ENCODE measurements at places on chromosomes 3 and 15.

DNA sequence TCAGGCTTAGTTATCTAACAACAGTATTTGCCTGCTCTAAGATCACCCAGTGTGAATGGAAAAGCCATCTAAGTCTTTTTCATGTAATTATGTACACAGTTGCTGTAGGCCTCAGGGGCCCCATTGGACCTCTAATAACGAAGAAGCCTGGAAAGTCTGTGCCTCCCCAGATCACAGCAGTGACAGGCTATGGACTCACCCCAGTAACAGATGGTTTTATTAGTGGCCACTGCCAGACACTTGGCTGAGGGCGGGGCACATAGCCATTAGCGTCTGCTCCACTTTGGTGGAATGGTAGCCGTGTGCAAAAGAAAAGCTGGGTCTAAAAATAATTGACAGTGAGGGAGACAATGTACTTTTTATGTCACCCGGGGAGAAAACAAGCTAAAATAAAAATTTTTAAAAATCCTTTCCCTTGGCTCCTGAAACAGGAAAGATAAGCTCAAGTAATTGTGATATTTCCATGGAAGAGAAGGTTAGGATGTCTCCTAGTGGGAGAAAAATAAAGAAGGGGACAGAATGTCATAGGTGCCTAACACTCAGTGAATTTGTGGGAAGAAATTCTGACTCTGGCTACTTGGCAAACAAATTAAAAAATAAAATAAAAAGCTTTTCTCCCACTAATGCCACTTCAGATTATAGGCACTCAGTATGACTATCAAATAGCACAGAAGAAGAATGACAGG lies 44.3 kb upstream of the ZNF385D start:
- DNase-seq: no peak

- no peak for DNase-seq
Observed at GRCh38 chr3:64496786-64497490, 190.9 kb downstream of the ADAMTS9 start.

DNA sequence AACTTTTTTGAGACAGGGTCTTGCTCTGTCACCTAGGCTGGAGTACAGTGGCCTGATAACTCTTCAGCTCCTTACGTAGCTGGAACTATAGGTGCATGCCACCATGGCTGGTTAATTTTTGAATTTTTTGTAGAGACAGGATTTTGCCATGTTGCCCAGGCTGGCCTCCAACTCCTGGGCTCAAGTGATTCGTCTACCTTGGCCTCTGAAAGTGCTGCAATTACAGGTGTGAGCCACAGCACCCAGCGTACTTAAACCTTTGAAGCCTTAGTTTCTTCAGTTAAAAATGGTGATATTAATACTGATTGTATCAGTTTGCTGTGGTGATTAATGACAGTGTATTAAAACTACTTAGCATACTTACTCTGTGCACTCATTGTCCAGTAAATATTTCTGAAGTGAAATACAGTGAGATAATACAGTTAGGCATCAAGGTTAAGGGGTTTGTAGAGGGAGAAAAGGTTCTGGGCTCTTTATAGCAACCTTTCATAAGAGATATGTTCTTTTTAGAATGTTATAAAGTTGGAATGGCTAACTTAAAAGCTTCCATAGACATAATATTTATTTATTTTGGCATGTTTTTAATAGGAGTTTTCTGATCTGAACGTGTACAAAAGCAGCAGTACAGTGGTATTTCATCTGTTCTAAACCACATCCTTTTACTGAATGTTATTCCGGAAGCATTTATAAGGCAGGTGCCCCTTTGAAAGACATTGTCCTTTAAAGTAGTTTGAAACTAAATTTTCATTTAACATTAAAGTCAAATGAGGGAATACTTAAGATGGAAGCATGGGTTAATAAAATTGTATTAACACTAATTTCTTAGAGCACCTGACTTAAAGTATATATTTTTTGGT lies 23.6 kb downstream of the NCK1 start:
- DNase-seq: no peak

GRCh38 chr3:50153782-50154475 lies 1.2 kb upstream of the SEMA3F start:
- no peak for DNase-seq

- no peak for DNase-seq
Observed at GRCh38 chr3:142965581-142965980, 2.1 kb upstream of the PAQR9 start.

DNA sequence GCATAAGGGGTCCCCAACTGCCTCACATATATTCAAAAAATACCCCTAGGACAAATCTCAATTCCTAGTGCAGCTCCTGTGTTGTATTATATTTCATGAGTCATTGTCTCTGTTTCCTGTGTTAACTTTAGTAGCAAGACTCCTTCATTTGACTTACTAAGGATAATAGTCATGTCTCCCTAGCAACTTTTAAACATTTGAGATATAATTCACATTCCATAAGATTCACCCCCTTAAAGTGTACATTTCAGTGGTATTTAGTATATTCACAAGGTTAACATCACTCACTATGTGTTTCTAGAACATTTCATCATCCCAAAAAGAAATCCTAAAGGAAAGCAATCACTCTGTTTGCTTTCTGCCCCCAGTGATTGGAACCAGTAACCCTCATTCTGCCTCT lies 121.3 kb upstream of the WNT7A start:
- DNase-seq: no peak

DNA sequence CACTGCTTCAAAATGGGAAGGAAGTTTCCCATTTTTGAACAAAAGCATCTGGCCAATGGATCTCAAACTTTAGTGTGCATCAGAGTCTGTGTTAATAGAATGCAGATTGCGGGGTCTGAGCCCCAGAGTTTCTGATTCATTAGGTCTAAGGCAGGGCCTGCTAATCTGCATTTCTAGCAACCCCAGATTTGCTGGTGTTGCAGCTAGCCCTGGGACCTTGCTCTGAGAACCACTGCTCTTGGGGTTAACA lies 30.7 kb upstream of the USP3 start:
- no peak for DNase-seq

DNA sequence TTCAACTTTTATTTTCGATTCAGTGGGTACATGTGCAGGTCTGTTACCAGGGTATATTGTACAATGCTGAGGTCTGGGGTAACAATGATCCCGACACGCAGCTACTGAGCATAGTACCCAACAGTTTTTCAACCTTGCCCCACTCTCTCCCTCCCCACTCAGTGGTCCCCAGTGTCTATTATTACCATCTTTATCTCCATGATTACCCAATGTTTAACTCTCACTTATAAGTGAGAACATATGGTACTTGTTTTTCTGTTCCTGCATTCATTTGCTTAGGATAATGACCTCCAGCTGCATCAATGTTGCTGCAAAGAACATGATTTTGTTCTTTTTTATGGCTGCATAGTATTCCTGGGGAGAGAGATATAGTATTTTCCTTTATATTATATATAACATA lies 75.7 kb upstream of the EPHB3 start:
- DNase-seq: no peak

- no peak for DNase-seq
Observed at GRCh38 chr3:9216736-9217135, 32.7 kb downstream of the SRGAP3 start.

GRCh38 chr3:12303993-12304392 lies 15.1 kb downstream of the PPARG start:
- DNase-seq: no peak

GRCh38 chr15:42727750-42728381 lies 9.1 kb downstream of the CDAN1 start:
- no peak for DNase-seq

GRCh38 chr3:145269106-145269505 lies 891.9 kb downstream of the PLOD2 start:
- no peak for DNase-seq

GRCh38 chr3:69460034-69460433 lies 74.1 kb upstream of the FRMD4B start:
- DNase-seq: no peak

DNA sequence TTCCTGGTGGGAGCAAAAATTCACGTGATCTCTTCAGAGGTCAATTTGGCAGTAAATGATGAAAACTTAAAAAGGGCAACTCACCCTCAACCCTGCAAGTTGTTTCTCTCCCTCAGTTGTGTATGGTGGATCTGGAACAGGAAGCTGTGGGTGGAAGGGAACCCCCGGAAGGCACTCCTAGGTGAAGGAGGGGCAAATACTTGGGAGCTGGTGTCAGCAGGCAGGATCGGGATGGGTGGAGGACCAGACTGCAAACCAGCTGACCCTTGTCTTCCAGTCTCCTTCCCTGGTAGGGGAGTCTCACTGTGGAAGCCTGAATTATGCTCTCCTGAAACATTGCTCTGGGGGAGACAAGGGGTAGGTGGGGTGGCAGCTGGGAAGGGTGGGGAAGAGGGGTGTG lies 33.5 kb downstream of the PRR23E start:
- no peak for DNase-seq

GRCh38 chr3:119331661-119332060 lies 37.5 kb downstream of the ARHGAP31 start:
- DNase-seq: no peak

GRCh38 chr15:80578206-80578595 lies 116.9 kb upstream of the ABHD17C start:
- DNase-seq: no peak

- DNase-seq: no peak
Observed at GRCh38 chr3:21750080-21750696, 822 bp downstream of the ZNF385D start.

- DNase-seq: peak; percentile 65
Observed at GRCh38 chr15:72796515-72797337, 13.2 kb upstream of the ADPGK start.

Data from 8988T (cell line).